PC-3 (cell line): ENCODE measurements at places on chromosomes 1 and 21. TPM values are rescaled to one million over a fixed set of nuclear protein-coding genes. Genes with fewer than 3 reads are reported as not detected.

The TSPAN2 gene
- 1.3 and 1.7 TPM in 2 replicates for total RNA-seq

- DNase-seq, result no peak
These were observed 52.7 kb upstream of the SYNC start for GRCh38 chr1:32755098-32755809.

GRCh38 chr1:195971589-195971988 lies 636.7 kb downstream of the KCNT2 start:
- no peak for DNase-seq

DNA sequence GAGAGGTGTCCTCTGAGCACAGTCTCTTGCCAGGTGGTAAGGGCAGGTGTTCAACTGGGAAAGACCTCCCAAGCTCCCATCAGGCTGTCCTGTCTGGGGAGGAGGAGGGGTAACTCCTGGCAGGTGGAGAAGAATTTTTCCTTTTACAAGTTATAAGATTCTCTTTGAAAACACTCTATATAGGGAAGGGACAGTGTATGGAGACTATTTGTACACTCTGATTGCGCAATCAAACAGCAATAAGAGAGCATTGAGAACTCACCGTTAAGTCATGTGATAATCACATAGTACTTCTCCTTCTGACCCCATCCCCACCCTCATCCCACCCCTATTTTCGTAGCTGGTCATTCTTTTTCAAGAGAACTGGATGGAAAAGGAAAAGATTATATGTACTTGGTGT lies 179.3 kb upstream of the ZNF644 start:
- DNase-seq, result no peak

DNA sequence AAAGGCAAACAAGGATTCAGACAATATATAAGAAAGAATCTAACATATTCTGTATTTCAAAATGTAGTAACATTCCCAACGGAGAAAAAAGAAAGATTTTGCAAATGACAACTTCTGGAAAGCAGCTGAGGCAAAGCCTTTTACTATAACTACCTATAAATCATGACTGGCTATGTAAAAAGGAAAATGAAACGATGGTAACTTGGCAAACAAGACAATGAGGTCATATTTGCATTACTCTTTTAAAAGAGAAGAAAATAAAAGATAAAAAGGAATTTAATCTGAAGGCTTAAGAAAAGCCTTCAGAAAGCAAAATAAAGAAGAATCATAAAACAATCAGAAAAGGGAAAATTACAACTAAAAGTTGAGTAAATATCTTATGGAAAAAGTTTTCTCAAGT lies 25.1 kb upstream of the ASPM start:
- peak; percentile 11 for DNase-seq

DNA sequence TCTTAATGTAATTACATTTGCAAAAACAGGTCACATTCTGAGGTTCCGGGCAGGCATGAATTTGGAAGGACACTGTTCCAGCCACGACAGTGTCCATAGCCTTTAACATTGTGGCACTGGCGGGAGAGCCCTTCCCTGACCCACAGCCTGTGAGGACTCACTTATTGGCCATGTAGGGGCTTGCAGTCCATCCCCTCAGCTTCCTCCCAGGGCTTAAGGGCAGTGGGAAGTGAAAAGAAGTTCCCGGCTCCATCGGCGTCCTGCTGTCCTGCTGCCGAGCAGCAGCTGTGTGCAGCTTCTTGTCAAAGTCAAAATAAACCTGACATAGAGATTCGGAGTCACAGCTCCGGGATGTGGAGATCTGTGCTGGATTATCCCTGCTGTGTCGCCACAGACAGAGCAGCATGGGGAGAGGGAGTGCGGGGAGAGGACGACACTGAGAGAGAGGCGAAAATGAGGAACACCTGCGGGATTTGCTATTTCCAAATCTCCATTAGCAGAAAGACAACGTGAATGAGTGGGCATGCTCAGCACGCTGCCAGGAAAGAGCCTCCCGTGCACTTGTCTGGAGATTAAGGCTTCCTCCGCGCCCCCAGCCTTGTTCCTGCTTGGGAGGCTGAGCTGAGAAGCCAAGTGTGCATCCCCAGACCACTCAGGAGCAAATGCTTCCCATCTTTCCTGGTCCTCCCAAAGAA lies 260.3 kb downstream of the ASTN1 start:
- no peak for DNase-seq

- peak; percentile 76 for DNase-seq
These were observed 12.3 kb upstream of the DMBX1 start for GRCh38 chr1:46477153-46477929.

DNA sequence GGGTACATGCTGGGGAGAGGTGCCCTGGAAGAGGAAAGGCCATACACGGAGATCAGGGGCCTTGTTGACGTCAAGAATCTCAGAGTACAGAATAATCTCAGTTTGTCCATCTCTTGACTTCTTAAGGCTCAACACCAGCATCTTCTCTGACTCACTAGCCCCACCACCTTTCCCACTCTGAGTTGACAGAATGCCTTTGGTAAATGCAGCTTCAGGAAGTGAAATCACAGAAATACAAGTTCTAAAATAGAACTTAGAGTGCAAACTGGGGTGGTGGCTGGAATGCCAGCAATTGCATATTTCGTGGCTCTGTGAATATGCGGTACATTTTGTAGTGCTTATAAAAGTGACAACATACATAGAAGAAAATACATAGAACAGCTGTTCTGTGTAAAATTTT lies 1.6 kb downstream of the COG2 start:
- peak; percentile 42 for DNase-seq
